ENCODE measurements at places on chromosomes 6 and 20.

GRCh38 chr20:57936636-57937385 is 227.0 kb upstream of the PMEPA1 start:
- DNase-seq: no peak

DNA sequence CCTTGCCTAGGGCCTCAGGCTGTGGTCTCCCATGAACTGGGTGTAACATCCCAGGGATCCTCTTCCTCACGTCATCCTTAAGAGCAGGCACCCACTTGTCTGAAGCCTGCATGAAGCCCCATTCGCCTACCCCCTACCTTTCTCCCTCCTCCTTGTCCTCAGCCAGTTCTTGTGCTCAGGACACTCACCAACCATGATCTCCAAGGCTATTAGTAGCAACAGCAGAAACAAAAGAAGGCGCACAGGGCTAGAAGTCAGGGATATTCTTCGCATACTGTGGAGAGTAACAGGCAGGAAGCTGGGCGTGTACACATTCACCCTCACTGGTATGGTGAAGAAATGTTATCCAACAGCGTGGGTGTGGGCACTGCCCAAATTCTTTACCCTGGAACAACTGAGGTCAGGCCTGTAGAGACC is 7.3 kb downstream of the RAET1E start:
- DNase-seq: no peak

GRCh38 chr20:40547483-40548091 is 141.4 kb downstream of the MAFB start:
- DNase-seq: no peak

DNA sequence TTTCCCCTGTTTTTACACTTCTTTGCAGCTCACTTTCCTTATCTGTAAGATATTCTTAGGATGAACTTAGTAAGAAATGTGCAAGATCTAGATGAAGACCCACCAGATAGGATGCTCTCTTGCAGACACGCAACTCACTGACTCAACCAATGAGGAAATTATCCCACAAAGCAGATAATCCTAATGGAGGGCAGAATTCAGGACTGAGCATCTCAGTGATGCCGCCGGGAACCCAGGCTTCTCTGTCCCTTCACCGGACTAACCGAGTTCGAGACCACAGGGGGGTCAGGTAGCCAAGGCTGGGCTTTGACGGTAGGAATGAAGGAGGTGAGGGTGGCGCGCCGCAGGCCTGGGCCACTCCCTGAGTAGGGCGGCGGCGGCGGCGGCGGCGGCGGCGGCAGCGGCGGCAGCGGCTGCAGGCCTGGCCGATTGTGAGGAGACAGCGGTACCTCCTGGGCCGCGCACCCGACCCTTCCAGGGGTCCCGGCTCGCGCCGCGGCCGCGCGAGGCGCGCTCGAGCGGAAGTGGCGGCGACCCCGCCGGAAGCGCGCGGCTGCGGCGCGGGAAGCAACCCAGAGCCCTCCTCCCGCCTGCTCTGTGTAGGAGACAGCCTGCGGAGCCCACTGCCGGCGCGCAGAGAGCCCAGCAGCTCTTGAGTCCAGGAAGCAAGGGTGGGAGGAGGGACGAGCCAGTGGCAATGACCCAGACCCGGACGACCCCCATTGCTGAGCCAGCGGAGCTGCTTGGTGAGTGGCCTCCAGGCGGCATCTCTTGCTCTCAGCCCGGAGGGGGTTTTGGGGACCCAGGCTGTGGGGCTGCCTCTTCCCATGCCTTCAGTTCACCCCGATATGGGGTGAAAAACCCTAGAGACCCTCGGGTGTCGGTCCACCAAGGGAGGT is at the start of gene KHDC1:
Gene KHDC1, minus strand, starts transcription at position 526 of the 899 bp plus-strand sequence. CDS start 20,679 bp downstream, outside the sequence.
- peak; percentile 28 for DNase-seq

- DNase-seq: no peak
Observed at GRCh38 chr6:151376440-151376839, 14.9 kb downstream of the ZBTB2 start.

DNA sequence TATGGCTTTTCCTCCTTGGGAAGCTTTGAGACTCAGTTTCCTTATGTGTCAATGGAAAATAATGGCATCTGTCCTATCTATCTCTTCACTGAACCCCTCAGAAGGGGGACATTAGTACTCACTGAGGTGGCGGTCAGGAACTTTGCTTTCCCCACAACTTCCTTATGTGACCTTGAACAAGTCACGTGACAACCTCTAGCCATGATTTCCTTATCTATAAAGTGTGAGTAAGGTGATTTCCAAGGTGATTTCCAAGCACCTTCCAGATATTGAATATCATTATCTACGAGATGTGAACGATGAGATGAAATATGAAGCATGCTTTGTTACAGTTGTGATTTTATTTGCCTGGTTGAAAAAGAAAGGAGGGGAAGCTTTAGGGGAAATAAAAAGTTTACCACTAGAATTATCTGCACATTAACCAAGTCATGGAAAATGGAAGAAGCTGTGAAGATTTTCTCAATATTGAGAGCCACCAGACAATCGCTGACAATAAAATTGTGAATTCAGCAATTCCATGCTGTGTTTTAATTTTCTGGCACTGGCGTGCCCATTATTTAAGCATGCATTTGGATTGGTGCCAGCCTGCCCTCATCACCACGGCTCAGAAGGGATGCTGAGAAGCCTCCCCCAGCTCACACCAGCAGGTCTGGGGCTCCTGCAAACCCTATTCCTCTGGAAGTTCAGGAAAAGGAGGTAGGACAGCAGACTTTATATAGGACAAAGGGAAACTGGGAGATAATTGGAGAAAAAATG is 255.3 kb downstream of the CD83 start:
- no peak for DNase-seq

- no peak for DNase-seq
Observed at GRCh38 chr6:126718600-126719327, 378.8 kb downstream of the CENPW start.

- no peak for DNase-seq
Observed at GRCh38 chr6:34174846-34175399, 29.0 kb upstream of the GRM4 start.

GRCh38 chr20:16821211-16822089 is 73.3 kb downstream of the OTOR start:
- no peak for DNase-seq

GRCh38 chr20:8250539-8251200 is 118.6 kb downstream of the PLCB1 start:
- DNase-seq: no peak

GRCh38 chr20:39458452-39458851 is 496.3 kb downstream of the DHX35 start:
- DNase-seq: no peak

- DNase-seq: no peak
Observed at GRCh38 chr20:23120936-23121750, 35.0 kb upstream of the CD93 start.

DNA sequence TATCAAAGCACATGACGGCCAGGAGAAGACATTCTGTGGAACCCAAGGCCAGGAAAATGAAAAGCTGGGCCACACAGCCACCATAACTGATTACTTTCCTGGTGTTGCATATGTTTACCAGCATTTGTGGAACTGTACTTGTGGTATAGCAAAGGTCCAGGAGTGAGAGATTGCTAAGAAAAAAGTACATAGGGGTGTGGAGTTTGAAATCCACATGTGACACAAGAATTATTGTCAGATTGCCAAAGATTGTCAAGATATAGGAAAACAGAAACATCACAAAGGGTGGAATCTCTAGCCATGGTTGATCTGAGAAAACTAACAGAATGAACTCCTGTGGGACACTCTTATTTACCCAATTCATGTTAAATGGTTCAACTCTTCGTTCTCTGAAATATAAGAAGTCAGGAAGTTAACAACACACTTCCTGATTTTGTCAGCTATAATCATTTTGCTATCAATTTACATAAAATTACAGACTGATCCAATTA is at the start of gene OR2B2:
Gene OR2B2, minus strand, starts transcription at position 441 of the 491 bp plus-strand sequence. Its CDS starts 77 bp downstream, at position 364.
- DNase-seq: no peak

GRCh38 chr6:32083812-32084768 is 25.0 kb downstream of the TNXB start:
- DNase-seq: no peak

- DNase-seq: peak; percentile 21
Observed at GRCh38 chr6:89411145-89412070, 665 bp downstream of the RRAGD start.

DNA sequence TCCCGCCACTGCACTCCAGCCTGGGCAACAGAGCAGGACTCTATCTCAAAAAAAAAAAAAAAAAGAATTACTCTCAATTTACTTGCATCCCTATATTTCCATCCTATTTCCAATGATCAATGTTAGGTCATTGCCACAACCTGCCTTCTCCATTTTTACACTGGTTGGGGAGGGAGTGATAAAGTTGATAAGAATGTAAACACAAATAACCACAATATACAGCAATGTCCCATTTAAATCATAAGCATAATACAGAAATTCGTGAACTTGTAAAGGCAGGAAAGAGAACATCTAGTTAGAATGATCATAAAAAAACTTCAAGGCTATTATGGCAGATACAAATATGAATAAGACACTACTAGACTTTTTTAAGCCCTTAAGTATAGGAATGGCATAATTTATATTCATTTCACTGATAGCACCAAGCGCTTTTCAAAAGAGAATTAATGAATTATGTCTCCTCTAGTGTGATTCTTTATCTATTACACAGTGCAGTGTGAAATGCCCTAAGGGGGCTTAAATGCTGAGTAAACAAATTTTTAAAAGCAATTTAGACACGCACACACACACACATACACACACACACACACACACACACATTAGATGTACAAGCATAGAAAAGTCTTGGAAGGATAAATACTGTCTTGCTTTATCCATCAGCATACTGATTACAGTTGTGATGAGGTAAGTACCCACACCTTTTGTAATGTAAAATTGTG is 33.5 kb upstream of the RAB23 start:
- DNase-seq: no peak

DNA sequence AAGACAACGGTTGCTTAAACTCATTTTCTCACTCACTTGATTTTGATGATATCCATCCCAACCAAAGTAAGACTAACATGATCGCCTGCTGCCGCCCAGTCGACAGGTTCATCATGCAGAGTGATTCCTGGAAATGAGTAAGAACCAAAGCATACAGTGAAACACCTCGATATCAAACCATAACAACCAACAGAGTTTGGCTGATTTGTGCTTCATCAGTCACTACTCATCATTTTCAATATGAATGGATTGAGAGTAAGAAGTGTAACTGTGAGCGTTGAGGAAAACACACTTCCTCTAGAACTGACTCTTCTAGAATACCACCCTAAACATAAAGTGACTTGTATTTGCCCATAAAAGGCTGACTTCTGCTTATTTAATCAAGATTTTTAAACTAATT is 29.2 kb upstream of the ALDH8A1 start:
- DNase-seq: peak; percentile 34

DNA sequence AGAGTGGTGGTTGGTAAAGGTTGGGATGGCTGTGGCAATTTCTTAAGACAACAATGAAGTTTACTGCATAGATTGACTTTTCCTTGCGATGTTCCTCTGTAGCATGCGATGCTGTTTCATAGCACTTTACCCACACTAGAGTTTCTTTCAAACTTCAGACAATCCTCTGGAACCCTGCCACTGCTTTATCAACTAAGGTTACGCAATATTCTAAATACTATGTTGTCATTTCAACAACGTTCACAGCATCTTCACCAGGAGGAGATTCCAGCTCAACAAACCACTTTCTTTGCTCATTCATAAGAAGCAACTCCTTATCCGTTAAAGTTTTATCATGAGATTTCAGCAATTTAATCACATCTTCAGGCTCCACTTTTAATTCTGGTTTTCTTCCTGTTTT is 161.2 kb upstream of the NRSN1 start:
- DNase-seq: no peak

GRCh38 chr20:9036593-9036992 is 32.3 kb upstream of the PLCB4 start:
- DNase-seq: no peak
